ENCODE measurements at places on chromosomes 6 and 20. TPM values are rescaled to one million over a fixed set of nuclear protein-coding genes. Genes with fewer than 3 reads are reported as not detected.

The TSHZ2 gene
- total RNA-seq = not detected

The PTCRA gene
- total RNA-seq = not detected

The TLDC2 gene
- not detected for total RNA-seq

The SIGLEC1 gene
- not detected for total RNA-seq

The GLO1 gene
- 233 TPM for total RNA-seq

The EGFL8 gene
- 1.2 TPM for total RNA-seq

The TSBP1 gene
- not detected for total RNA-seq

The ZNF165 gene
- 0.27 TPM for total RNA-seq

The VIP gene
- total RNA-seq = 0.53 TPM

The LAMA2 gene
- total RNA-seq = 5.8 TPM

The KIZ gene
- total RNA-seq = 7.6 TPM

The QKI gene
- total RNA-seq = 295 TPM

The ARFGEF2 gene
- total RNA-seq = 74.1 TPM

The PACSIN1 gene
- not detected for total RNA-seq

The GRIK2 gene
- not detected for total RNA-seq

The TMEM217 gene
- 9.1 TPM for total RNA-seq

The TNFRSF21 gene
- 26.5 TPM for total RNA-seq

The PDCD2 gene
- 120 TPM for total RNA-seq

The WFDC12 gene
- not detected for total RNA-seq

The RIMS1 gene
- 0.93 TPM for total RNA-seq

The CRYBG1 gene
- total RNA-seq = 55.7 TPM

The MED23 gene
- 51.1 TPM for total RNA-seq

Measured in thoracic aorta endothelial cell (primary cell).